Activated CD4-positive, alpha-beta T cell treated with anti-CD3 and anti-CD28 coated beads, Interleukin-2, Interleukin-4, amounts not matched to agents 100 ng/mL and 50 ng/mL, durations not matched to agents 16 hours and 8 hours (primary cell): ENCODE measurements at places on chromosomes 5 and 9.

DNA sequence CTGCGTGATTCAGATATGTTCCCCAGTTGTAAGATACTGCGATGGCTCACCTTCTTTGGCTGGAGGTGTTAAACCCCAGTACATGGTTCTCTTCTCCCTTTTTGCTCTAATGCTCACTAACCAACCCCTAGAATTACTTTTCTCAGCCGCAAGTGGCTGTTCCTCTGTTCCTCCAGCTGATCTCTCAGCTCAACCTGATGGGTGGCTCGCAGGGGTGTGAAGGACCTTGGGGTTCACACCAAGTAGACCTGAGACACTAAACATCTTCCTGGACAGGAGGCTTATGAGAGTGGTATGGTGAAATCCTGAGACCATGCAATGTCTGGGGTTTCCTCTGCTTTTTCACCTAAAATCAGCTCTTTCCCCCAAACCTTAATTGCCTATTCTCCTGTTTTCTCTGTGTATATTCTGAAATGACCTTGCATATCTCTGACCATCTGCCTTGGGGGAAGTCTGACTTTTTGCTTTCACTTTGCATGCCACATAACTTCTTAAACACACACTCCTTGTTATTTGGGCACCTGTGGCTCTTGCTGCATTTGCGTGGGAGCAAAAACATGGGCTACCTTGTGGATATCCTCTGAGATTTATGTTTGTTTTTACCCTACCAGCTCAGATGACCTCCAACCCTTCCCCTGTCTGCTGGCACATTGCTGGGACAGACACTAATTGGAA, 15.9 kb upstream of the IFNA14 start:
- DNase-seq: no peak

DNA sequence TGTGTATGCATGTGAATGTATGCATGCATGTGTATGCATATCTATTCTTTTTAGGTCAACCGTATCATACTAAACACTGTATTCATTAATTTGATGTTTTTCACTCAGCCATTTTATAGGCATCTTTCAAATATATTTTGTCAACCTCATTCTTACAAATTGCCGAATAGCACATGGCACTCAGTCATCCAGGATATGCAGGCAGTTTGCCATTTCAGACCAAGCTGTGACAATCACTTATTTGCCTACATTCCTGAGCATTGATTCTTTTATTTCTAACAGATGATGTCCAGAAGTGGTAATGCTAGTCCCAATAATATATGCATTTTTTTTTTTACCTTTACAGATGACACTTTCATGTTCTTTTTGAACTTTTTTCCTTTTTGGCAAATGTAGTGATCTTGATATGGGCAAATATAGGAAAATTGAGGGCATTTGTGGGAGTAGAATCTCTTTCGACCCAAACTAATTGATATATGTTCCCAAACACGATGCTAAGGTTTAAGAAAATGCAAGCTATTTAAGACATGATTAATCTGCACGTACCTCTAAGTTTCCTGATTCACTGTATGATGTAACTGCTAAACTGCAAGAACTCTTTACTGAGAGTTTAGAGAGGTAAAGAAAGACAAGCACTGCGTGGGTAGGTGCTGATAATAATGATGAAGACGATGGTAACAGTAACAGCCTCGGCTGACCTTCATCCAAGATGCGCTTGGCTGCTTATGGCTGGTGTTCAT, 153.9 kb upstream of the DAP start:
- no peak for DNase-seq

DNA sequence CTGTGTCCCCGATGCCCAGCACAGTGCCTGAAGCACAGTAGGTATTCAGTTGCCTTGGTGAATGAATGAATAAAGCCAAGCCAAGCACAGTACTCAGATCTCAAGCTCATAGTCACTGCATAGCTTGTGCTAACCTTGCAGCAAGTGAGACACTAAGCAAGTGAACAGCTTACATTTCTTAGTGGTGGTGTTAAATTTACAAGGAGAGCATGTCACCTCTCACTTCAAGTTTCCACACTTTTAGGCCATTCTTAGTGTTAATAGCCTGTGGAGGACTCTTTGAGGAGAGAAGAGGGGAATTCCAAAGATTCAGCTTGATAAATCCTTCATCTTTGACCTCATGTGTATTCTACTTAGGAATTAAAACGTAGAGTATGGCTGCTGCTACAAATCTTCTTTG, 104.7 kb downstream of the C9orf152 start:
- no peak for DNase-seq

DNA sequence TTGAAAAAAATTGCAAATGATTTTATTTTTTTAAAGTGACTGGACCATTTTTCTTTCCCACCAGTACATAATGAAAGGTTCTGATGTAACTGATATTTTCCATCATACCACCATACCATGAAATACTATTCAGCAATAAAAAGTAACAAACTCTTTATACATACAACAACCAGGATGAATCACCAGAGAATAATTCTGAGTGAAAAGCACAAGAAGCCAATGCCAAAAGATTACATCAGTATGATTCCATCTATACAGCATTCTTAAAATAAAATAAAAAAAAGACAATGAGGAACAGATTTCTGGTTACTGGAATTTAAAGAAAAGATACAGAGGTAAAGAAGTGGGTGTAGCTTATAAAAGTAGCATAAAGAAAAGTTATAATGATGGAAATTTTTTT, 423.7 kb upstream of the ST8SIA4 start:
- no peak for DNase-seq

DNA sequence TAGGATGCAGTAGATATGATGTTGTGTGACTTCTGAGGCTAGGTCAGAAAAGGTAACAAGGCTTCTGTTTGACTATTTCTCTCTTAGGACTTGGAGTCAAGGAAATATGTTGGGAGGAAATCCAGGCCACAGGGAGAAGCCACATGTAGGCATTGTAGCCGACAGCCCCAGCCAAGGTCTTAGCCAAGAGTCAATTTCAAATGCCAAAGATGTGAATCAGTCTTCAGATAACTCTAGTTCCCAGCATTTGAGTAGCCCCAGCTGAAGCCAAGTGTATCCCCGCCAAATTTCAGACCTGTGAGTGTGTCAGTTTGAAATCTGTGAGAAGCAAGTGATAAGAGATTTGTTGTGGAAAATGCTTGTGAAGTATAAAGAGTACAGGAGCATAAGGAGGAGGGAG, 38.1 kb upstream of the ISL1 start:
- DNase-seq: no peak

- DNase-seq: no peak
Measured at GRCh38 chr5:113233606-113234005, 201.2 kb downstream of the TSSK1B start.

- DNase-seq: no peak
Measured at GRCh38 chr9:111838439-111838838, 43.7 kb upstream of the SHOC1 start.

DNA sequence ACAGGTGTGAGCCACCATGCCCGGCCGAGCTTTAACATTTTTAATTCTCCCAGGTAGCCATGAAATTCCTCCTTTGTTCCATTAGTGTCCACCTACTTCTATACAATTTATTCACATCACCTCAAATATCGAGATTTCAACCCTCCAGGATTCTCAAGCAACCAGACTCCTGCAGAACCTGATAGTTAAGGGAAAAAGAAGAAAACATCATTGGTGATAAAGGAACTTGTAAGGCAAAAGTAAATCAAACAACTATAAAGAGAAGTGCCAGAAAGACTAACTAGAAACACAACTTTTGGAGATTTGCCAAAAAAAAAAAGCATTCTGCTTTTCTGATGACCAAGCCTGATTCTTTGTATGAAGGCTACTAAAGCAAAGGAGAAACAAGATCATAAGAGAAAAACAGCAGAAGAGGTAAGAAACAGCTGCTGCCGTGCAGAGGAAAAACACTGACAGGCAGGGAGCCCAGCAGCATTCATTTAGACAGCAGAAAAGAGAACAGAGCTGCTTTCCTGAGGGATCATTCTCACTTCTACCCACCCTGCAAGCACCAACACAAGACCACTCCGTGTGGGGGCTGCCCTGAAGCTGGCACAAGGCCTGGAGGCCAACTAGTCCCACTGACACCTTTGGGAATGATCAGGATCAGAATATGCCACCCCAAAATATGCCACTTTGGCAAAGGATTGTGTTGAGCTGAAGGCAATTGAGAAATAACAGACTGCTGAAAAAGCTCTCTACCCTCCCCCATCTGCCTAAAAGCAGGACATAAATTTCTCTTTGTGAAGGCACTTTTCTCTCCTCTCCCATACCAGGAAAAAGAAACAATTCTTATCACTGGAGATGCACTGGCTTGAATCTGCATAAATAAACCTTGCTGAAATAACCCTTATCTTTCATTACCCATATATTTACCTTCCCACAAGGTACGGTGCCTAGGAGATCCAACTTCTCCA, 75.1 kb downstream of the ALDH7A1 start:
- no peak for DNase-seq

DNA sequence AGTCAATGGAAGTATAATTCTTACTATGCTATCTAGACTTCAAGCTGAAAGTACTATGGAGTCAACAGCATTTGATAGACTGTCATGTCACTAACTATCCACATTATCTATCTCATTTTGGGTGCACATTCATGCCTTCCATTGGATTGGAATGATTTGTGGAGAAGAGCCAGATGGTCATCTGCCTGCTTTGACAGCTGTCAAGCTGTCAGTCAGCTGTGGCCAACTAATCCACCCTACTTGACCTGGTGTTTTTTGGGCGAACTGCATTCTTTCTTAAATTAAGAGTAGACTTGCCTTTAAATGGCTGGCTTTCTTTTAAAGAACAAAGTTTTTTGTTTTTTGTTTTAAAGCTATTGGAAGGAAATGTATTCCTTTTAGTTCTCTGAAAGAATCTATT, 151.5 kb downstream of the DCP2 start:
- DNase-seq: no peak

DNA sequence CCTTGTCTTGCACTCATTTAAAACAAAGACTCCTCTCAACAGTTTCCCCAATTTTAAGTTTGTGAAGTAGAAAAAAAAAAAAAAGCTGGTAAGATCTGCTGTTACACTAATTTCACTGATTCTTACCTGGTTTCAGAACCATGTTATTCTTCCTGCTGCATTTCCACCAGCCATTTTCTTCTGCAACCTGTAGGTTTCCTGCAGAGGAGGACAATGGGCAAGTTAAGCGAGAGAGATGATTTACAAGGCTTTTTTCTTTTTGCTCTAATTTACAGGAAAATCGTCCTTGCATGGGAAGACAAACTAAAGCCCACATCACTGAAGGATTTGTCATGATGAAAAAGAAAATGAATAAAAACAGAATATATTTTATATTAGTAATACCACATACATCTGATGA, 86.0 kb upstream of the SMARCA2 start:
- no peak for DNase-seq

- DNase-seq: peak; percentile 58
Measured at GRCh38 chr9:135085830-135086546, 1.5 kb upstream of the OLFM1 start.

GRCh38 chr5:119596046-119596445, 33.3 kb upstream of the FAM170A start:
- no peak for DNase-seq

- no peak for DNase-seq
Measured at GRCh38 chr9:17624571-17624970, 45.7 kb downstream of the SH3GL2 start.

- DNase-seq: peak; percentile 48
Measured at GRCh38 chr5:159340511-159340910, 10.2 kb upstream of the IL12B start.

- DNase-seq: no peak
Measured at GRCh38 chr9:34341659-34342295, 12.4 kb downstream of the NUDT2 start.

DNA sequence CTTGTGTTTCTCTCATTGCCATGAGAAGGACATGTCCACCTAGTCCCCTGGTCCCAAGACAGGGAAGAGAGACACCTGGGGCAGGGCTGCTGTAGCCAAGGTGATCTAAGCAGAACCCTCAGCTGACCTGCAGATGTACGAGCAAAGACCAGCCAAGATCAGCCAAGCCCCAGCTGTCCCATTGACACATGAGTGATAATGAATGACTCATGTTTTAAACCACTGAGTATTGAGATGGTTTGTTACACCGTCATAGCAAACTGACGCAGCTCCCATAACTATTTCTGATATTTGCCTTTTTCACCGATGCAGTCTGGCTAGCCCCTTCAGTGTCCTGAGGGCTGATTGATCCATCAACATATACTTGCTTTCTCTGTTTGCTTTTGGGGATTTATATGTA, 6.7 kb downstream of the OR1K1 start:
- peak; percentile 40 for DNase-seq

DNA sequence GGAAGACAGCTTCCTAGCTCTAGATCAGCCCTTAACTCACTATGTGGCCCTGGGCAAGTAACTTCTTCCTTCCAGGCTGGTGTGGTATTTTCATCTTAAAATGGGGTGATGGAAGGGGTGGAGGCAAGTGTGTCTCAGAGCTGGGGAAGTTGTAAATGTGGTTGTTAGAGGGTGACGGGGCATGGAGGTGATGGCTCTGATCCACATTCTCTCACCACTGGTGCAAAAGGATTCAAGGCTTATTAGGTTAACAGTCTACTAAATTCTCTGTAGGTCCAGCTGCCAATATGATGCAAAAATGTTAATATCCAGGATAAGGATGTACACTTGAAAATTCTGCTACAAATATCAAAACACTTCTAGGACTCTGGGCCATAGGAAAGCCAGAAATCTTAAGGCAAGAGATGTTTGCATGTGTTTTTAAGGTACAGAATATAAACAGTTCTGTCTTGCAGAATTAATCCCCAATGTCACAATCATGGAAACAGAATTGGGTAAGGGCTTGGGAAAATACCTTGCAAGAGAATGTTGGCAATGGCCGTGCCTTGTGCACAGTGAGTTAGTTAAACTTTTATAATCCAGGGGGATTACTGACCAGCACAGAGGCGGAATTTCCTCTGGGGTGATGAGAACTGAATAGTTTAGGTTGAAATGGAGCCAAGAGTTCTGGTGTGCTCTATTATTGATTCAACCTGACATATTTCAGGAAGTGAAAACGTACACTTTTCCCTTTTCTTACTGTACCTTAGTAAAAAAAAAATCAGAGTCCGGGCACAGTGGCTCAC, 19.8 kb downstream of the TNFSF15 start:
- no peak for DNase-seq

DNA sequence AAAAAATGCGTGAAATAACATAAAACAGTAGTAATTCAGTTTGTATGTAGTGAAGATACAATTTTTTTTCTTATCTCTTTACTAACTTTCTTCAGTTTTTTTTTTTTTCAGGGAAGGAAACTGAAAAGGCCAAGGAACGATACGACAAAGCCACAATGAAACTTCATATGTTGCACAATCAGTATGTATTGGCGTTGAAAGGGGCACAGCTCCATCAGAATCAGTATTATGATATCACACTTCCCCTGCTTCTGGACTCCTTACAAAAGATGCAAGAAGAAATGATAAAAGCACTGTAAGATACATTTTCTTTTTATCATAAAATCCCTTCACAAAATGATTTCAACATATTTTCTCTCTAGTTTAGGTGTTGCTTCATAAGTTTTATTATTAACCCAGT, 120.0 kb downstream of the FER start:
- no peak for DNase-seq
